Epithelial cell of umbilical artery (primary cell): ENCODE measurements at places on chromosomes 6 and 20. TPM values are rescaled to one million over a fixed set of nuclear protein-coding genes. Genes with fewer than 3 reads are reported as not detected.

Gene PGBD1
- total RNA-seq, result 7.5 and 9.0 TPM in 2 replicates

Gene SLC17A1
- not detected in 2 replicates for total RNA-seq

Gene OXT
- not detected in 2 replicates for total RNA-seq

Gene RUNX2
- total RNA-seq, result under 0.01 TPM in 1 of 2 replicates, not detected in the other

Gene CRISP3
- total RNA-seq, result not detected in 2 replicates

Gene MRPL2
- total RNA-seq, result 26.0 and 28.9 TPM in 2 replicates
